ENCODE measurements at places on chromosomes 11 and 22. TPM values are rescaled to one million over a fixed set of nuclear protein-coding genes. Genes with fewer than 3 reads are reported as not detected.

- H3K4me1 ChIP-seq: peaks cover 5% of the 10 kb centered on the region
- H3K4me3 ChIP-seq: no peak overlapping the region
- no peak overlapping the region for H3K27ac ChIP-seq
- no peaks in the 10 kb centered on the region for H3K27me3 ChIP-seq
- H3K36me3 ChIP-seq: no peaks in the 10 kb centered on the region
Observed at GRCh38 chr11:28679795-28680468, 571.7 kb downstream of the METTL15 start.

GRCh38 chr22:43884600-43885318 is 7.1 kb downstream of the PNPLA5 start:
- H3K27me3 ChIP-seq: no peaks in the 10 kb centered on the region
- no peak overlapping the region for H3K4me3 ChIP-seq
- DNase-seq: peak; percentile 34
- no peaks in the 10 kb centered on the region for H3K4me1 ChIP-seq
- H3K27ac ChIP-seq: no peak overlapping the region

GRCh38 chr11:109553284-109553683 is 131.3 kb downstream of the C11orf87 start:
- H3K27me3 ChIP-seq: no peaks in the 10 kb centered on the region
- H3K27ac ChIP-seq: no peak overlapping the region
- no peaks in the 10 kb centered on the region for H3K36me3 ChIP-seq
- H3K4me3 ChIP-seq: no peak overlapping the region
- H3K4me1 ChIP-seq: no peaks in the 10 kb centered on the region

GRCh38 chr22:44313385-44314006 is 745 bp upstream of the SHISAL1 start:
- no peaks in the 10 kb centered on the region for H3K27me3 ChIP-seq
- H3K27ac ChIP-seq: no peak overlapping the region
- no peak for DNase-seq
- no peaks in the 10 kb centered on the region for H3K4me1 ChIP-seq

- H3K4me3 ChIP-seq: no peak overlapping the region
- no peak for DNase-seq
- H3K27ac ChIP-seq: no peak overlapping the region
Observed at GRCh38 chr22:39537975-39538374, 5.4 kb upstream of the RPS19BP1 start.

The C11orf91 gene
- total RNA-seq: 3.6 TPM

GRCh38 chr11:117816846-117817367 is 7.6 kb downstream of the FXYD2 start:
- H3K36me3 ChIP-seq: no peaks in the 10 kb centered on the region
- H3K27ac ChIP-seq: peak overlapping the region; percentile 11
- H3K4me1 ChIP-seq: peaks cover 22% of the 10 kb centered on the region
- no peak for DNase-seq
- H3K27me3 ChIP-seq: no peaks in the 10 kb centered on the region

- H3K4me1 ChIP-seq: peaks cover 8% of the 10 kb centered on the region
- DNase-seq: no peak
Observed at GRCh38 chr11:65778901-65779668, 1.7 kb downstream of the AP5B1 start.

GRCh38 chr22:39254789-39255298 is 10.1 kb upstream of the PDGFB start:
- no peaks in the 10 kb centered on the region for H3K4me1 ChIP-seq
- H3K4me3 ChIP-seq: no peak overlapping the region
- H3K27ac ChIP-seq: peak overlapping the region; percentile 84
- H3K27me3 ChIP-seq: no peaks in the 10 kb centered on the region
